ENCODE measurements at places on chromosomes 16 and 17. TPM values are rescaled to one million over a fixed set of nuclear protein-coding genes. Genes with fewer than 3 reads are reported as not detected.
A peak's percentile ranks its signal among the peaks of the same experiment; 100 is the strongest.

Gene CCL17
- total RNA-seq: 0.93 TPM

- DNase-seq: peak; percentile 58
These were observed 1.1 kb upstream of the SLC43A2 start for GRCh38 chr17:1629504-1630310.

DNA sequence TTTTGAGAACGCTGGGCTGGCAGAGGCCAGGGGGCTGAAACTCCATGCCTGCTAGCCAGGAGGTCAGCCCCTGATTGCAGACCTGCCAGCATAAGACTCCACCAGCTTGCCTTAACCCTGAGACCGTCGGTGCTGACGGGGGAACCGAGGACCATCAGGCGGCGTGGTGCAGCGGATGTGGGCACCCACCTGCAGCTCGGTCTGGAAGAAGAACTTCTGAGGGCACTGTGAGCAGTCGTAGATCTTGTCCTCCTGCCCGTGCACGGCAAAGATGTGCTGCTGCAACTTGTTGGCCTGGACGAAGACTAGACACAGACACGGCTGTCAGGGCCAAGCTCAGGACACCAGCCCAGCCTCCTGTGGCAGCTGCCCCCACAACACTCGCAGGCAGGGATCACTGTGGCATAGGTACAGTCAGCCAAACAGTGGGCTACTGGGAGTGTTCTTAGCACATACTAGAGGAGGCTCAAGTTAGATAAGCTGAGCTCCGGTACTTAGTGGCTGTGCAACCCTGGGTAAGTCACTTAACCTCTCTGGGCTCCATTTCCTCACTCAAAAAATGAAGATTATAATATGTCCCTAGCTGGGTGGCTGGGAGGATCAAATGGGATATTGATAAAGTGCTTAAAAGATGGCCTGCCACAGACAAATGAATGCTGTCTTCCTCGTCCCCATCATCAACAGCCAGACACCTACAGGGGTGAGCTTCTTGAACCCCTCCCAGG is 150.0 kb downstream of the C16orf78 start:
- no peak for DNase-seq

DNA sequence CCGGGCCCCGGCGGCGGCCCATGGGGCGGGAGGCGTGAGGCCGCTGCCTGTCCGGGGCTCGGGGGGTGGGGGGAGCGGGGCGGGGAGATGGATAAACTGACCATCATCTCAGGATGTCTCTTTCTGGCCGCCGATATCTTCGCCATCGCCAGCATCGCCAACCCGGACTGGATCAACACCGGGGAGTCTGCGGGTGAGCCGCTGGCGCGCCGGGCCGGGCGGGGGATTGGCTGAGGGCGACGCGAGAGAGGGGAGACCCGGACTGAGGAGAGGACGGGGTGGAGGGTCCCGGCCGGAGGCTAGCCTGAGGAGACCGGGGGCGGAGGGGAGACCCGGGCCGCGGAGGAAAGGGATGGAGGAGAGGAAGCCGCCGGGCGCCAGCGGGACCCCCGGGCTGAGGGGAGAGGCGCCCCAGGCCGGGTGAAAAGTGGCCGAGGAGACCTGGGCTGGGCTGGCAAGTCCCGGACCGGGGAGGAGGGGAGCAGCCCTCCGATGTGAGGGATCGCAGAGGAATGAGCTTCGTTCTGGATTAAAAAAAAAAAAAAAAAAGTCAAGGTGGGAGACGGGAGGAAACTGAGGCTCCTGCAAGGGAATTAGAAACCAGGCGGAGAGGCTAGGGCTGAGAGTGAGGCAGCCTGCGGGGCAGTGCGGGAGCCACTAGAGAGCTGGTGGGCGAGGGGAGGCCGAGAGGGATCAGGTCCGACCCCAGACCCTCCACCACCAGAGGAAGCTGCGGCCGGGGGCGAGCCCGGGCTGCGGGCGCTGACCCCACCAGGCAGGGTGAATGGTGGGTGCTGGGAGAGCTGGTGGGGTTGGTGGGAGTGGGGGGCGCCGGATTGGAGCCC is 526 bp downstream of the MOSMO start:
- DNase-seq: no peak

GRCh38 chr16:3047387-3047720 is 993 bp downstream of the MMP25 start:
- no peak for DNase-seq

Gene KRTAP3-2
- not detected for total RNA-seq

DNA sequence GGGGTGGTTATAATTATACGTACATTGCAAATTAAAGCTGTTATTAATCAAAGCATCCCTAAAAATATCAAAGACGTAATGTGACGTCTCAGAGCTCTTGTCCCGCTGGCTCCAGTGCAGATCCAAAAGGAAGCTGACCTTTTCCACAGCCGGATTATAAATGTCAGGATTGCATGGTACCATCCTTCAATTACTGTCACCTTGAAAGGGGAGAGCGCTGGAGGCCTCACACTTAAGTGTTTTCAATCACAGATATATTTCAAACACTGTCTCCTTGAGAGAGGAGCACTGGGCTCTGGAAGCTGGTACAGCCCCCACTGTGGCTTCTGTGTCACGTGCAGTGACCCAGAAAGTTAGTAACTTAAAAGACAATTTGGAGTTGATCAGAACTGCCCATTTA is 94.2 kb downstream of the AIPL1 start:
- no peak for DNase-seq

Gene GRB7
- total RNA-seq: 0.41 TPM

DNA sequence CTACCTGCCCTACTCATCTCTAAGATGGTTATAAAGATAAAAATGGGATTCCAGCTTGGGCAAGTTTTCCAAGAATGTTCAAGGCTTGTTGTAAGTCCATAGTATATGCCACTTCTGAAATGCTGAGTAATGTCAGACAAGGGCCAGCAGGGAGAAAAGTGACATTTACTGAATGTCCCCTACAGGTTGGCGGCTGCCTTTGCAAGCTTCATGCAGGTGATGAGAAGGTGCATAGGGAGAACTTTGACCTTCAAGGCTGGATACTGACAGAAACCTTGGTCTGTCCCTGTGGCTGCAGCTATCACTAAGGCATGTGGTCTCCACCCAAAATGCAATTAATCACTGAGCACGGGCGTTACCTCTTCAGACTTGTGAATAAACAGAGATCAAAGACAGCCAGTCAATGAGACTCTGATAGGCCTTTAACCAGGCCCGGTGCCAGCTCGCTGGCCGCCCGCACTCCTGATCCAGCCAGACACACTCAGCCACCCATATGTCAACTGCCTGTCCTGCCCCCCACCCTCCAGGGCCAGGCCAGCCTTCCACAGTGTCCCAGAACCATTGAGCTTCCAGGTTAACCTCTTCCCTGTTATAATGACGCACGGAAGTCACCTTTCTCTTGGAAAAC is 26.8 kb upstream of the AXIN2 start:
- no peak for DNase-seq

GRCh38 chr16:2867987-2868789 is 10.2 kb upstream of the PRSS22 start:
- peak; percentile 95 for DNase-seq

DNA sequence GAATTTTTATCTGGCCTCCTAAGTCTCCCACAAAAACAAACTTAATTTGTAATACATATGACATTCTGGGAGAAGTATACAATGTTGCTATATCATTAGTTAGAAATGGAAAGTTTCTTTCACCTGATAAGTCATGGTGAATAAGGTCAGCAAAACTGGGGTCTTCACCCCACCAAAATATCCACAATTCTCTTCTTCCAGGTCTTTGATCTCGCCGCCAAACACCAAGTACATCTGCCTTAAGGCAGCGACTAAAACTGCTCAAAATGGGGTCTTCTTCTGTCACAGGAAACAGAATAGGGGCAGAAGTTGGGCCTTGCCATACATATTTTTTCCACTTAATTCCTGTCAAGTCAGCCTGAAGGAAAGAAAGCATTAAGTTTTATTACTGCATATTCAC is 2.1 kb downstream of the MED13 start:
- DNase-seq: no peak

DNA sequence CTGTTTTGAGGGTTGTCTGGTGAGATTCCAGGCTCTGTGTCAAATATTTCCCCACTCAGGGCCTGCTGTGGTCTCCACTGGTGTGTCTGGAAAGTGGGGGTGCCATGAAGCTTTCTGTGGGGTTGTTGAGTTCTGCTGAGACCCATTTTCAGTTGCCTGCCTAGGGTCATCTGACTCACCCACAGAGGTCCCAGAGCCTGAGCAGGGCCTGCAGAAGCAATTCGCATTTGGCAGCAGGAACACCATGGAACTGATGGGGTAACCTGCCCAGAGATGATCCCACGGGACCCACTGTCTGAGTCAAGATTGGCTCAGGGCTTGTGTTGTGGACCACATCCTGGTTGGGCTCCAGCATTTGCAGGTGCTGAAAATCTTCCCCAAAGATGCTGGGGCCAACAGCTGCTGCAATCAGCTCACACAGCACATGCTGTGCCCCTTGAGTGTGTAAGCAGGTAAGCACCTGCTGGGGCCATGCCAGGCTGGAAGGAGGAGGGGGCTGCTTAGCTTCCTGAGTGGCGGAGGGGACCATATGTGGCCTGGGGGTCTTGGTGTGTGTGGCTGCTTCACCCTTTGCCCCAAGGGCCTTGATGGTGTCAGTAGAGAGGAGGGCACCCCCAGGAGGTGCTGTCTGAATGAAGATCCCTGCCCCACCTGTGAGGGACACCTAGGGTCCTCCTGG is 1726.1 kb downstream of the TP53TG3F start:
- DNase-seq: no peak

DNA sequence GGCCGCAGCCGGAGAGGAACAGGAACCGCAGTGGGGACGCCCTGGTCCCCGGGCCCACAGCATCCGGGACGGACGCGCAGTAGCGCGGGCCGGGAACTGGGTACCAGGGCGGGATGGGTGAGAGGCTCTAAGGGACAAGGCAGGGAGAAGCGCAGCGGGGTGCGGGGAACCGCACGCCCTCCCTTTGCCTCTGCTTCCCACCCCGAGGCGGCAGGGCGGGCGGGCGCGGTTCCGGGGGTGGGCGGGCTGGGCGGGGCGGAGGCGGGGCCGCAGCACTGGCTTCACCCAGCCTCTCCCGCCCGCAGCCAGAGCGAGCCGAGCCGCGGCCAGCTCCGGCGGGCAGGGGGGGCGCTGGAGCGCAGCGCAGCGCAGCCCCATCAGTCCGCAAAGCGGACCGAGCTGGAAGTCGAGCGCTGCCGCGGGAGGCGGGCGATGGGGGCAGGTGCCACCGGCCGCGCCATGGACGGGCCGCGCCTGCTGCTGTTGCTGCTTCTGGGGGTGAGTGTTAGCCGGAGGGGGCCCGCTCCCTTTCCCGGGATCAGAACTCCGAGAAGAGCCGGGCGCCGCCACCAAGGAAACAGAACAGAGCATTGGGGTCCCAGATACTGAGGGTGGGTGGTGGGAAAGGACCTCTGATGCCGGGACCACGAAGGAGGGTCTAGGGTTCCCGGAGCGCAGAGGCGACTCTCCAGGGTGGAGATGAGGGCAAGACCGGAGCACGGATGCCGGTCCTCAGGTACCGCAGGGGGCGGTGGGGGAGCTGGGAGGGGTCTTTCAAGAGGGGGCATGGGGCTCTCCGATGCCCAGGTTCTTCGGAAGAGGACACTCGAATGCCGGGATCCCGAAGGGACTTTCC is at the start of gene NGFR:
Gene NGFR, plus strand, starts transcription at position 308 of the 856 bp plus-strand sequence. Its CDS starts 125 bp downstream, at position 433.
- DNase-seq: peak; percentile 29

DNA sequence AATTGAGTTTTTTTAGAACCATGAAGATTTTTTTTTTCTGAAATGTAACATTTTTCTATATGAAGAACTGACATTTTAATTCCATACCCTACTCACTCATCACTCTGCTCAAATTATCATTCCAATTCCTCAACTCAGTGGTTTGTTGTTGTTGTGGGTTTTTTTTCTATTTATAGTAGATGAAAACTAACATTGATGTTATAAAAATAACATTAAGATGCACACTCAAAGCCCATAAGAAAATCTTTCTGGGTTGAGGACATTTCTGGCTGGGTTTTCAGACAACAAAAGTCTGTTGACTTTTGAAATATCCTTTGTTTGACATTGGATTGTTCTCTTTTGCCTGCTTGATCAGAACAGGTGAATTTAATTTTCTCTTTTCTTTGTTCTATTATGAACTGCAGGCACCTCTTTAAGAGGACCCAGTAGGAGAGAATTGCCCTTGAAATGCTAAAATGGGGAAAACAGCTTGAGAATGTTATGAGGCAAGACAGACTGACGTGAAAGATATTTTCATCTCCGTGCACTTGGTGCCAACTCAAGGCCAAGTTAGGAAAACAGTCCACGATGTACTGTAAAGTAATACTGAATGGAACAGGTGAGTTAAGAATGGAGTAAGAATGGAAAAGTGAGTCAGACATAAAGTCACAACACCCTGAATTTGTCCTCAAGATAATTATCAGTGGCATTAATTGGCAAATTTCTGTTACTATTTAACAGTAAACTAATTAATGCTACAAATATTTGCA is 16.1 kb upstream of the ABCA5 start:
- no peak for DNase-seq

- no peak for DNase-seq
These were observed 721 bp upstream of the PCGF2 start for GRCh38 chr17:38748892-38749222.

- DNase-seq: no peak
These were observed 880 bp downstream of the SARM1 start for GRCh38 chr17:28372203-28372944.

GRCh38 chr16:2853531-2854073 is 4.4 kb downstream of the PRSS22 start:
- no peak for DNase-seq

- no peak for DNase-seq
These were observed 225.0 kb downstream of the C16orf78 start for GRCh38 chr16:49598383-49599170.

DNA sequence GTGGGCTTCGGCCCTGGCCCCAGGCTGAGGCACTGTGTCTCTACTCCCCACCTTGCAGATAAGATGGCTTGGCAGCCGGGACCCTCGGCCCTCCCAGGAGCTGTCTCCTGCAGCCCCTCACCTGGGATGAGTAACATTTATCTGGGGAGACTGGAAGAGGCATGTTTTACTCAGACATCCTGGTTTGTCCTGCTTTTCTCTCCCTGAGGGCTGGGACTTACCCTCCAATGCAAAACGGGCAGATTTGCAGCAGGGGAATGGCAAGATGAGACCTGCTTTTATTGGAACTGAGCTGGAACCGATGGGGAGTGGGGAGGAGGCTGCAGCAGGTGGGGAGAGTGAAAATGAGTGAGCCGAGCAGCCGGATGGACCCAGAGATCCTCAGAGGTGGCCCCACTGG is 27.3 kb upstream of the UBE2G1 start:
- no peak for DNase-seq

- no peak for DNase-seq
These were observed 11.2 kb upstream of the DNAH17 start for GRCh38 chr17:78588258-78589030.

Gene SHISA9
- not detected for total RNA-seq

DNA sequence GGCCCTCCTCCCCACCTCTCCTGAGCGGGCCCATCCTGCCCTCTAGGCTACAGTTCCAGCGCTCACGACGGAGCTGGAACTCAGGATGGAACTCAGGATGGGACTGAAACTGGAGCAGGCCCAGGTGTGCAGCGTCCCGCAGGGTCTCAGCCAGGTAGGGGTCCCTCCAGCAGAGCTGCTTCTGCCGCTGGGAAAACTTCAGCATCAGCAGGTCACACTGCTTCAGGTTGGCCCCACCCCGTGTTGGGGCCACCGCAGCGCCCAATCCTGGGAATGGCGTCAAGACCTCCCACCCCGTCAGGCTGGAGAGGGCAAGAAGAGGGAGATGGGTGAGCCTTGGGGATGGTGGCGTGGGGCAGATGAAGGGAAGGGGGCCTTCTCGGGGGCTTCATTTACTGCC is 62.6 kb upstream of the TMEM97 start:
- DNase-seq: no peak

GRCh38 chr16:23852794-23853562 is 17.2 kb downstream of the PRKCB start:
- DNase-seq: no peak

GRCh38 chr16:88639231-88640038 is 1.1 kb downstream of the IL17C start:
- DNase-seq: no peak

GRCh38 chr17:45060382-45060796 is 728 bp upstream of the NMT1 start:
- DNase-seq: no peak

Gene TNP2
- not detected for total RNA-seq

Gene CORO6
- total RNA-seq: 3.9 TPM
